ENCODE measurements at places on chromosomes 2 and 18. TPM values are rescaled to one million over a fixed set of nuclear protein-coding genes. Genes with fewer than 3 reads are reported as not detected.

OSBPL6 gene
- 0.44 TPM for polyA plus RNA-seq

GRHL1 gene
- polyA plus RNA-seq: 0.33 TPM

PSTPIP2 gene
- 19.7 TPM for polyA plus RNA-seq

GLI2 gene
- not detected for polyA plus RNA-seq

CRYGD gene
- not detected for polyA plus RNA-seq

TMEM247 gene
- polyA plus RNA-seq: not detected

TGFA gene
- polyA plus RNA-seq: 1.8 TPM

SERPINB10 gene
- not detected for polyA plus RNA-seq

SCYGR4 gene
- polyA plus RNA-seq: not detected

ALPG gene
- not detected for polyA plus RNA-seq

DNA sequence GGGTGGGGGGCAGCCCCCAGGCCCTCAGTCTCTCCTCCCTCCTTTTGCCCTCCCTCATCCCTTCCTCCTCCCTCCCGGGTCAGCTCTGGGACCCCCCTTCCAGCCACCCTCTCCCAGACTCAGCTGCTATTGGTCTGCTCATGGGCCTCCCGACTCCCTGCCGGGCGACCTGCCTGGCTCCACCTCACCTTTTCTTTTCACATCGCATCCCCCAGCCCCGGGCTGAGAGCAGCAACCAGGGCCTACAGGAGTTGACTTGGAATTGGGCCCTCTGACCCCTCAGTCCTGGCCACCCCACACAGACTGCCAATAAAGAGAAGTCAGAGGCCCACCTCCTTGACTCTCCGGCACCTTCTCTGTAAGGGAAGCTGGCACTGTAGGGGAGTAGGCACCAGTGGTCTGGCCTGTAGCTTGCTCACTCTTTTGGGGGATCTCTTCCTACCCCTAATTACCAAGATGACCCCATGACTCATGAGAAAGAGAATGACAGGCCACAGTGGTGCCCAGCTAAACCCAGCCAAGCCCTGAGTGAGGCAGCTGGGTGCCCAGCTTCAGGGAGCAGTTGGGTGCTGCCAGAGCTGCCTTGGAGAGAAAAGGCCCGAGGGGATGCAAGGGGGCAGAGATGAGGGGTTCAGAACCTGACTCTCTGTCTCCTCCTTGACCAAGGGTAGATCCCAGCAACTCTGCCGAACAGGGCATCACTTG, 2.0 kb upstream of the ECEL1 start:
- H3K27ac ChIP-seq: no peak overlapping the region
- DNase-seq: no peak
- no peaks in the 10 kb centered on the region for H3K4me1 ChIP-seq
- H3K4me3 ChIP-seq: no peak overlapping the region
- no peaks in the 10 kb centered on the region for H3K36me3 ChIP-seq

DNA sequence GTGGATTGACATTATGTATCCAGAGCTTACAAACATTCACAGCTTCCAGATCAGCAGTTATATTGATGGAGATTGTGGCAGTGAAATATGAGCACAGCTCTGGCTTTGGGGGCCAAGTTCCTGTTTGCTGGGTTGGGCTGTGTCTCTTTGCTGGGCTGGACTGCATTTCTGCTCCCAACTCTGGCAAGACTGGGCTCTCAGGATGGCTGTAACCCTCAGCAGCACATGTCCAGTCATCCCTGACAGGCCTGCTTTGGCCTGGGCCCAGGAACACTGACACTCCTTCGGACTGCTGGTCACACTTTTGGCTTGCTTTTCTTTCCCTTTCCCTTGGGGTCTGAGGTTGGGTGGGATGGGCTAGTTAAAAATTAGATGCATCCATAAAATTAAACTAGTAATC, 17.9 kb upstream of the VPS4B start:
- DNase-seq: no peak
- no peak overlapping the region for H3K27ac ChIP-seq
- H3K36me3 ChIP-seq: no peaks in the 10 kb centered on the region
- no peaks in the 10 kb centered on the region for H3K27me3 ChIP-seq
- H3K4me3 ChIP-seq: no peak overlapping the region
- no peaks in the 10 kb centered on the region for H3K4me1 ChIP-seq

DNA sequence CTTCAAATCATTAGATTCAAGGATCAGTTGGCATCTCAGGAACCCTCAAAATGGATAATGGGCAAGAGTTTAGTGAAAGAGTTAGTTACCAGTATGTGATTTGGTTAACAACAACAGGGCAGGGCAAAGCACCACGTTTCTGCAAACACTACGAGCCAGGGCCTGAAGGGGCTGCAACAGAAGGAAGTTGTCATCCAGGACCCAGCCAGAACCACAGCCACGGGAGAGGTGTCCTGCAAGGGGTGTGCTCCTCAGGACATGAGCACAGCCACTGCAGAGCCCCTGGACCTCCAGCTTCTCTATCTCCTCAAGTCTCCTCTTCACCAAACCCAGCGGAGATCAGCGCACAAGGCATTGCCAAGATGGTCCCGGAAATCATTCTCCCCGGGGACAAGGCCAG, 173.3 kb upstream of the PIEZO2 start:
- H3K27ac ChIP-seq: no peak overlapping the region
- no peak overlapping the region for H3K4me3 ChIP-seq
- DNase-seq: no peak

GRCh38 chr2:208375491-208376068, 31.0 kb upstream of the PTH2R start:
- H3K27ac ChIP-seq: no peak overlapping the region
- H3K4me3 ChIP-seq: no peak overlapping the region
- H3K27me3 ChIP-seq: no peaks in the 10 kb centered on the region
- H3K36me3 ChIP-seq: no peaks in the 10 kb centered on the region
- no peaks in the 10 kb centered on the region for H3K4me1 ChIP-seq
- no peak for DNase-seq

DNA sequence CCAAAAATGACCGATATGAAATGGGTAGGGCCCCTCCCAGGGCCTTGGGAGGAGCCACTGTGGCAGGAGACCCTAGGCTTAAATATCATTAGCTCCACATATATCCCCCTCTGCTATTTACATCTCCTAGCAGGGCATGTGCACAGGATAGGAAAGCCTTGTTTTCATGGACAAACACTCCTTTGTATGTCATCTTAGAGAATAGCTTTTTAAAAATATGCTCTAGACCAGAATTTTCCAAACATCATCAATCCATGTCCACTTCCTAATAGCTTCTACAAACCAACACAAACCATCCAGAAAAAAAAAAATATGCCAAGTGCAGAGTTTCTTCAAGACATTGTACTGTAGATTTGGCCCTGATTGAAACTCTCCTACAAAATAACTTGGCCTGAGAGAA, 10.8 kb downstream of the DAPL1 start:
- no peaks in the 10 kb centered on the region for H3K27me3 ChIP-seq
- no peaks in the 10 kb centered on the region for H3K4me1 ChIP-seq
- no peak overlapping the region for H3K27ac ChIP-seq

- no peaks in the 10 kb centered on the region for H3K36me3 ChIP-seq
- H3K27me3 ChIP-seq: peaks cover 53% of the 10 kb centered on the region
Measured at GRCh38 chr2:161414042-161415033, 1.8 kb upstream of the TBR1 start.

DNA sequence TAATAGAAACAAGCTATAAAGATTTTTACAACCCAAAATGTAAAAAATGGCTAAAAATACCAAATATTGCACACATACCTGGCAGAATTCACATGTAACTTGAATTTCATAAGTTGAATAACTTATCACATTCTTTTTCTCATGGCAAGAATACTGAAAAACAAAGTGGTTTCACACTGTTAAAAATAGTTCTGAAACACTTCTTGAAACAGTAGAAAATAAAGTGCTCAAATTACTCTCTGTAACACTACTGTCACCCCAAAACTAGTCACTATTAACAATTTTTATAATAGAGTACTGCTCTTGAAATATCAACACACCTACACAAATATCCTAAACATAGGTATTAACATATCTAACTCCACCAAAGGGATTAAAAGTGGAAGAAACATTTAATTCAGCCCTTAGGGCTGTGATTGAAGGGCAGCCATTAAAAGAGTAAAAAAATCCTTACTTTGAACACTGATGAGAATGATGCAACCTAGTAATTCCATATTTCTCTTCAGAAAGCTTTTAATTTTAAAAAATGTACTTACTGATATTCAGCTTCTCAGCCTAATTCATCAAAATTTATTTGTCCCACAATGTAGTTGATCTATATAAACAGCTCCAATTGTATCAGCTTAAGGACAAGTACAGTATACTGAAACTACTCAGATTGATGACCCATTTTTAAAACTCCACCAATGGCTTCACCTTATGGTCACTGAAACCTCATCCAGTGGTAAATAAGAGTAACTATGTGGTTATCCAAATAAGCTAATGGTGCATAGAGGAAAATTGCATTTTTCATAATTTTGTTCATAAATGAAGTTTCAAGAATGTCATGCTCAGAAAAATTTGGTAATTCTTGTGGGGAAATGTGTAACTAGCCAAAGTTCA, 31.4 kb downstream of the ATF2 start:
- no peak for DNase-seq
- H3K4me3 ChIP-seq: no peak overlapping the region
- H3K4me1 ChIP-seq: peaks cover 4% of the 10 kb centered on the region
- H3K36me3 ChIP-seq: no peaks in the 10 kb centered on the region

DNA sequence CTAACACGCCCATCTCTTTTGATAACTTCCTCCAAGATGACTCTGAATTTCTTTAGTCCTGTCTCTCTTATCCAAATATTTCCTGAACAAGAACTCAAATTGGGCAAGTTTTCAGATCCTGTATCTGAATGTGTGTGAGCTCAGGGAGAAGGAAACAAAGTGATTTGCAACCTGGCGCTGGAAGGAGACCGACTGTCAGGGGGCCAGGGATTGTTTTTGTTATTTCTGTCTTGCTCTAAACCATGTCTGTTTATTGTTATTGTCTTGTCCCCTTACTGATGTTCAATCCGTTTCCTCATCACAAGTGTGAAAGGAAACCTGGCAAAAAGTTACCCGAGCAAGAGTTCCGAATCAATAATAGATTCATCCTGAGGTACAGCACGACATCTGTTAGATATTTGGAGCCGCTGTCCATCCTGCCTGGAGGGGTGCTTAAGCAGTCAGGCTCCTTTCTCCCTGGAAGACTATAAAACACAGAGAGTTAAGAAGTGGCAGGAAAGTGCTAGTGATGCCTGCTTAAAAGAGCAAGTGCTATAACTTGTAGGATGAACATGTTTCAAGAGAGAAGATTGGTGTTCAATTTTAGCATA, 132.5 kb upstream of the OSR1 start:
- H3K4me1 ChIP-seq: no peaks in the 10 kb centered on the region
- no peak for DNase-seq
- H3K27me3 ChIP-seq: no peaks in the 10 kb centered on the region
- H3K27ac ChIP-seq: no peak overlapping the region
- no peak overlapping the region for H3K4me3 ChIP-seq
- H3K36me3 ChIP-seq: no peaks in the 10 kb centered on the region

DNA sequence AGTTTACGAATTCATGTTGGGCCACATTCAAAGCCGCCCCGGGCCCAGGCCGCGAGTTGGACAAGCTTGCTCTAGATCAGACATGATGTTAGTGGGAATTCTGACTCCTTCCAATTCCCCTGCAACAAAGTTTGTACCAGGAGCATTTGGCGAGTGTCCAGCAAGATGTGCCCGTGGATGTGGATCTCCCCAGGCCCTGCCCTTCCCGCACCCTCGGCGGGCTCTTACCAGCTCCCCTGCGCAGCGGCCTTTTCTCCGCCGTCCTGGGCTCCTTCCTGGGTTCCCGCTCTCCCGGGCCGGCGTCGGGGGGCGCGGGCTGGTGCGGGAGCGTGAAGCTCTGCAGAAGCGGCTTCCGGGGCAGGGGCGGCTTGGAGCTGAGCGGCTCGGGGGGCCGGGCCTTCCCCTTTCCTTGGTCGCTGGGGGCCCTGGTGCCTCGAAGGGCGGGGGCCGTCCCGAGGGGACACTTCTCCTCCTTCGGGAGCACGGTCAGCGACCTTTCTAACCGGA, 90.8 kb upstream of the MGAT4A start:
- H3K4me3 ChIP-seq: no peak overlapping the region
- H3K36me3 ChIP-seq: no peaks in the 10 kb centered on the region
- DNase-seq: no peak
- H3K4me1 ChIP-seq: peaks cover 16% of the 10 kb centered on the region
- no peaks in the 10 kb centered on the region for H3K27me3 ChIP-seq

- H3K27ac ChIP-seq: no peak overlapping the region
- H3K27me3 ChIP-seq: no peaks in the 10 kb centered on the region
- peaks cover 14% of the 10 kb centered on the region for H3K4me1 ChIP-seq
- no peak overlapping the region for H3K4me3 ChIP-seq
Measured at GRCh38 chr2:101223814-101224231, 28.9 kb upstream of the CNOT11 start.

- no peak overlapping the region for H3K27ac ChIP-seq
- DNase-seq: no peak
- no peak overlapping the region for H3K4me3 ChIP-seq
- H3K36me3 ChIP-seq: no peaks in the 10 kb centered on the region
- no peaks in the 10 kb centered on the region for H3K4me1 ChIP-seq
- H3K27me3 ChIP-seq: no peaks in the 10 kb centered on the region
Measured at GRCh38 chr18:61572871-61573270, 239.6 kb downstream of the CDH20 start.

- no peak overlapping the region for H3K4me3 ChIP-seq
- no peaks in the 10 kb centered on the region for H3K27me3 ChIP-seq
- H3K4me1 ChIP-seq: no peaks in the 10 kb centered on the region
Measured at GRCh38 chr18:27005589-27005988, 140.1 kb upstream of the AQP4 start.

DNA sequence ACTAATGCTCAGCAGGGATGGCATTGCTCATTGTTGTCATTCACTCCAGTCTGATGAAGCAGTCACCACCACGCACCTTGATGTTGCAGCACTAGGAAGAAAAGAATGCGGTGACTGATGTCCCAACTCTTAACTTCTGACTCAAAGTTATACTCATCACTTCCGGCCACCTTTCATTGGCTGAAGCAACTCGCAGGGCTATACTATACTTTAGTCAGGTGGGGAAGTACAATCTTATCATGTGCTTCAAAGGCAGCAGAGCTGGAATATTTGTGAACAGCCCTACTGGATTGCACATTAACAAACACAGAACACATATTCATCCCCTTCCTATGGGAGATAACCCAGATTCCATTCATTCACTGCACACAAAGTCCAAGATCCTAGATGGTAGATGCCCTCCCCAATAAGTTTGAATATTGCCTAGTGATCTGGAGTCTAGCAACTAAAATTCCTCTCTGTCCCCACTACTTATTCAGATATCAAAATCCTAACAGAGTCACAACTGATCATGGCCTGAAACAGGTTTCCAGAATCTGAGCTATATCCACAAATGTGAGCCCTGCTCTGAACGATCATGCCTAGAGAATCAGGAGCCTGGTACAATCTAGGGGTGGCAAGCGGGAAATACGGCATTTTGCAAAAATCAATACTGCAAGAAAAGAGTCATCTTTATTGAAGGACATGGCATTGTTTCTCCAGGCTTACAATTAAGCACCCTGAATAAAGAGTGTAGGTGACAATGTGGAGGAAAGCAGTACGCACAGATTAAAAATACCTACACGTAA, 3.4 kb upstream of the SPATS2L start:
- H3K4me1 ChIP-seq: peaks cover 4% of the 10 kb centered on the region
- no peak for DNase-seq
- no peak overlapping the region for H3K27ac ChIP-seq
- H3K36me3 ChIP-seq: no peaks in the 10 kb centered on the region
- no peaks in the 10 kb centered on the region for H3K27me3 ChIP-seq
